ENCODE measurements at places on chromosomes 4 and X.

DNA sequence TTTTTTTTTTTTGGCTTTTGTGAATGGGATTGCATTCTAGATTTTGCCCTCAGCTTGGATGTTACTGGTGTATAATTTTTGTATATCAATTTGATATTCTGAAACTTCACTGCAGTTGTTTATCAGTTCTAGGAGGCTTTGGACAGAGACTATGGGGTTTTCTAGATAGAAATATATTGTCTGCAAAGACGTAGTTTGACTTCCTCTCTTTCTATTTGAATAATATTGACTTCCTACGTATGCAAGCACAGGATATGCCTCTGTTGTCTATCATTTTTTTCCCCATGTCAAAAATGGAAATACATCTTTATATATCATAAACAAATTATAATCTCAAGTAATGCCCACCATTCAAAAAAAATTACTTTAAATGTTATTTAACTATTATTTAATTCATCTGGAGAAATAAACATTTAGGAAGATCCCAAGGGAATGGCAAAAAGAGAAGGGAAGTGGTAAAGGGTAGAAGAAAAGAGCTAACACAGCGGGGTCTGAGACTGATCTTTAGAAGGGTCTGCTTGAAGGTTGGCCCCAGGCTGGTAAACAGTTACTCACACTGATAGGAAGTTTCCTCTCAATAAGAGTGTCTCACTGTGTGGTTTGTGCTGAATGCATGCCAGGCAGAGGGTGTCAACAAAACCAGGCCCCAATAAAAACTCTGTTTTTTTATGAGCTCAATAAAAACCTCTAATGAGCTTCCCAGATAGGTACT, 35.7 kb downstream of the ZNF518B start:
- no peak for DNase-seq

DNA sequence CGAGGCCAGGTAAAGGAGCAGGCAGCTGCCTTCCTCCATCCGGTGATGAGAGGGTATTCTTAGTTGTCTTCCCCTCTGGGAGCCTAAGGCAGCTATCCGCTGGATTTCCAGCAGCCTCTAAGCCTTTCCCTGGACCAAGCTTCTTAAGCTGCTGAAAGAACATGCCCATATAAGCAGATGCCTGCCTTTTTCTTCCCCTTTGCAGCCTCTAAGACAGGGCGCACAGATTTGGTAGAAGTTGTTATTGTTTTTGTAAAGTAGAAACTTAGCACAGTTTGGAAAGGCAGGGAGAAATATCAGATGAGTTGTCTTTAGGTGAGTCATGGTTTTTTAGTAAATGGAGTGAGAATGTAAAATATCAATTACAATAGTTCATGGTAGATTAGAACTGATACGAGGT, 210.8 kb downstream of the ARHGAP10 start:
- no peak for DNase-seq

DNA sequence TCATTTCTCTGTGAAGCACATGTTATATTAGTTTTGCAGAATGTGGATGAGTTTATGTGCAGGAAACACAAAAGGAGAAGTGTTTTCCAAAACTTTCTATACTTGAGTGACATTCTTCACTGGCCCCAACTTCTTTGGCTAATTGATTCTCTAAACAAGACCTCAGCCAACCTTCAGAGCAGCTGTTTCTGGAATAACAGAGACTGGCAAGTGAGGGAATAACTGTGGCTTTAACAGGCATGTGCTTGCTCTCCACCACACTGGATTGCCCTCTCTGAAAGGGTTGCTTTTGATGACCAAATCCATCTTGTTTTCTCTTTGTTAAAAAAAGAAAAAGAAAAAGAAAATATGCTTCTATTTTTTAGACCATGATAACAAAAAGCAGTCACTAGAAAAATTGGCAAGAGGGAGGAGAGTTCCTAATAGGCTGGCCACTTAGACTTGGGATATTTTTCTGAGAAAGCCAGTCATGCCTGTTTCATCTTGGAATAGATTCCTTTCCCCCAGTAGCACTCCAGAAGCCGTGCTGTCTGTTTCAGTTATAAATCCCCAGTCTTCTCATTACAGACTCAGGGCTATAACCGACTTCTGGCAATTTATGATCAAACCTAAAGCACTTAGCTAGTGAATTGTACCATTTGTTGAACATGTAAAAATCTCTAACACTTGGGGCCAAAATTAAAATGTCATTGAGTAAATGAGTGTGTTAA, 295.0 kb upstream of the NR3C2 start:
- DNase-seq: no peak

DNA sequence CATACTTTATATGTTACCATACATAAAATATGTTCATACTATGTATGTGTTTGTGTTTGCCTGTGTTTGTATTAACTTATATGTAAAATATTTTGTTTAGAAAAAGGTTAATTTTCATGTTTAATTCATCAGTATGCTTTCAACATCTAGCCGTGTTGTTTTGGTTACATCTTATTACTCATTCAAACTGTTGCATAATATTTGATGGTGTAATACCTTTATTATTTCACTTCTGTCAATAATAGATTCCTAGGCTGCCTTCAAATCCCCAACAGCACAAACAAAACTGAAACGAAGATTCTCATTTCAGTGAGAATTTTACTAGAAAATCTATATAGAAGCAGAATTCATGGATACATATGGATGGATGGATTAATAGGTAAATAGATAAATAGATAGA, 462.3 kb upstream of the ADGRL3 start:
- no peak for DNase-seq

Data from ACHN (cell line).